T-helper 1 cell (primary cell): ENCODE measurements at places on chromosomes 4 and X.

DNA sequence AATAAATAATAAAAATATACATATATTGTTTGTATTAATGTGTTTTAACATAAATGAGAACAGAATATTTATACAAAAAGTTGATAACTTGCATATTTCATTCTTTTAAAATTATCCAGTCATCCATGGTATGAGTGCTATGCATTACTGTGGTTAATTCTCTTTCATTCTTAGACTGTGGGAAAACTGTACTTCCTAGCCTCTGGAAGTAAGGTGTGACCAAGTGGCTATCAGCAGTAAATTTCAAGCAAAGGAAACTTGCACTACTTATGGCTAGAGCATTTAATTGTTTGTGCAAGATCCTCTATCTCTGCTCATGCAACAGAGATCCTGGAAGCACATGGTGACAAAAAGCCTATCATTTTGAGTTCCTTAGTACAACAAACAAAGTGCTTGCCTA, 1054.5 kb upstream of the PABPC4L start:
- DNase-seq, result no peak

DNA sequence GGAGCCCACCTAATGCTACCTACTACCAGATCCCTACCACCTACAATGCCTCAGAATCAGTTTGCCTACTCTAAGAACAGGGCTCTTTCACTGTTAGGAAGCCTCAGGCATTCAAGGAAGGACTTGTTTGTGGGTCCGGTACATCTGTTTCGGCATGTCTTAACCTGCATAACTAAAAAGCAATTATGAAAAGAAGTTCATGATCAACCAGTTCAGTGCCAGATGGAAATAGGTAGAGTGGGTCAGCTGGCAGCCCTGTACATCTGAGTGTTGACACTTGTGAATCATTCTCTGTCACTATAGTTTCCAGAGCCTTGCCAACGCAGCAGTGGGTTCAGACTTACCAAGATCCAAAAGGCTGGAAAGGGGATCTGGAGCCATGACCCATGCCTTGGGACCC, 3.3 kb downstream of the TMEM185A start:
- no peak for DNase-seq

DNA sequence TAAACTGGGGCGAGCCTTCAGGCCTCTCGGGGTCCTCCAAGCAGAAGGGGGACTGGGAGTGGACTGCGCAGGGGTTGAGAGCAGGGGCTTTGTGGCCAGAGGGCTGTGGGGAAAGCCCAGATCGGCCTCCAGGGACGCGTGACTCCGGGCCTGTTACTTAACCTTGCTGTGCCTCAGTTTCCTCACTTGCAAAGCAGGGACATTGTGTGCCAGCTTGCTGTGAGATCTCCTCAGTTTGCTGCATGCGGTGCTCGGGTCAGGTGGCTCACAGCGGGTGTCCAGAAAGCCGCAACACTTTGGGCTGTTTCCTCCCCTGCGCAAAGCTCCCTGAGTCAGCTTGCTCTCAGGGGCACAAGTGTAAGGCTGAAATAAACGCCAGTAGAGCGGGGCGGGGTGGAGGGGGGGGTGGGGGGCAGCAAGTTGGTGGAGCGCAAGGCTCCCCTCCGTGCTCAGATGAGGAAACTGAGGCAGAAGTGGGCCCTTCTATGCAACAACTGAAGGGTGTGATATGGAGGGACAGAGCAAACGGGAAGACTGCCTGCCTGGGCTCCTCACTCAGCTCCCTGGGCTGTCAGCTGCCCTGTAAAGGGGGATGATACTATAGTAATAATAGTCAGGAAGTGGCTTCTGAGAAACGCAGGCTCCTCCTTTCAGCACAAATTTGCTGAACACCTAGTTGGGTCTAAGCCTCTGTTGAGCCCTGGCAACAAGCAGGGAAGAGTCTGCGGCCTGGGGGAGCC, 101.0 kb downstream of the HMX1 start:
- no peak for DNase-seq

GRCh38 chrX:2846992-2847391, 18.3 kb downstream of the GYG2 start:
- DNase-seq, result no peak

GRCh38 chr4:147103403-147103946, 157.8 kb upstream of the TTC29 start:
- no peak for DNase-seq

DNA sequence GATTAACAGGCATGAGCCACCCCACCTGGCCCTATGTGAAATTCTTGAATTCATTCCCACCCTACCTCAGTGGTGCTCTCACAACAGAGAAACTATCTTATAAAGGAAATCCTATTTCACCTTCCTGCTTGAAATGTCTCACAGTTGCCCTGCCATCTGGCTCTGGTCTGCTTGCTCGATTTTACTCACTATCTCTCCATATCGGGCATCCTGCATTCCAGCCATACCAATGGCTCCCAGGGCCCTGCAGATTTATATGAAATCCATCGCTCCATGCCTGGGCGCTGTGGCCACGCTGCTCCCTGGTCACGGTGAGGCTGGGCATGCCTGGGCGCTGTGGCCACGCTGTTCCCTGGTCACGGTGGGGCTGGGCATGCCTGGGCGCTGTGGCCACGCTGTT, 15.8 kb downstream of the SORBS2 start:
- DNase-seq, result no peak

- no peak for DNase-seq
Measured at GRCh38 chr4:835148-836002, 9.4 kb upstream of the CPLX1 start.

- no peak for DNase-seq
Measured at GRCh38 chr4:136036744-136037143, 1495.5 kb downstream of the PCDH18 start.

GRCh38 chr4:123017636-123018395, 95.4 kb upstream of the NUDT6 start:
- no peak for DNase-seq

GRCh38 chr4:99723612-99724011, 66.0 kb upstream of the C4orf54 start:
- DNase-seq, result no peak

- no peak for DNase-seq
Measured at GRCh38 chr4:117417856-117418255, 332.5 kb upstream of the TRAM1L1 start.

GRCh38 chr4:34157547-34157946, 2086.8 kb downstream of the ARAP2 start:
- DNase-seq, result no peak
